ENCODE measurements at places on chromosomes 12 and 14. TPM values are rescaled to one million over a fixed set of nuclear protein-coding genes. Genes with fewer than 3 reads are reported as not detected.

SLC25A21 gene
- 2.1 TPM for total RNA-seq

MYH7 gene
- not detected for total RNA-seq

WNT1 gene
- not detected for total RNA-seq

SERPINA3 gene
- 5.7 TPM for total RNA-seq

CPSF6 gene
- 82.0 TPM for total RNA-seq

PLEKHA5 gene
- total RNA-seq, result 6.3 TPM

CELA1 gene
- not detected for total RNA-seq

AICDA gene
- not detected for total RNA-seq

HSPB8 gene
- 2.0 TPM for total RNA-seq

SPTB gene
- 0.13 TPM for total RNA-seq
